IMR-90 (cell line): ENCODE measurements at places on chromosomes 5 and 9. TPM values are rescaled to one million over a fixed set of nuclear protein-coding genes. Genes with fewer than 3 reads are reported as not detected.

The DMRTA1 gene
- total RNA-seq = under 0.01 TPM in 2 replicates

The SPATA31E1 gene
- total RNA-seq = not detected in 2 replicates

The SLC25A2 gene
- 0.28 TPM in 1 of 2 replicates, not detected in the other for total RNA-seq

The RASEF gene
- under 0.01 TPM in 2 replicates for total RNA-seq

The IL7R gene
- 56.9 and 71.7 TPM in 2 replicates for total RNA-seq

The SLC6A19 gene
- not detected in 2 replicates for total RNA-seq

The CDH9 gene
- total RNA-seq = not detected in 2 replicates

The GHR gene
- 1.1 TPM in 2 replicates for total RNA-seq

The FAF2 gene
- 47.0 and 50.3 TPM in 2 replicates for total RNA-seq

The PALM2AKAP2 gene
- 14.2 and 20.6 TPM in 2 replicates for total RNA-seq

The SPINK5 gene
- not detected in 2 replicates for total RNA-seq

The UHRF2 gene
- total RNA-seq = 37.3 and 55.3 TPM in 2 replicates

The SLC6A18 gene
- total RNA-seq = not detected in 2 replicates

The DMRT2 gene
- total RNA-seq = not detected in 2 replicates

The GABRA6 gene
- not detected in 2 replicates for total RNA-seq

The PTAR1 gene
- total RNA-seq = 110 and 115 TPM in 2 replicates

The GPSM1 gene
- total RNA-seq = 28.7 and 29.7 TPM in 2 replicates
